Activated CD8-positive, alpha-beta memory T cell treated with anti-CD3 and anti-CD28 coated beads, Interleukin-2, amount 50 U/mL, for 4 hours (primary cell): ENCODE measurements at places on chromosomes 5 and 9.

- DNase-seq: no peak
These were observed 115.8 kb downstream of the ERCC6L2 start for GRCh38 chr9:95991326-95991725.

DNA sequence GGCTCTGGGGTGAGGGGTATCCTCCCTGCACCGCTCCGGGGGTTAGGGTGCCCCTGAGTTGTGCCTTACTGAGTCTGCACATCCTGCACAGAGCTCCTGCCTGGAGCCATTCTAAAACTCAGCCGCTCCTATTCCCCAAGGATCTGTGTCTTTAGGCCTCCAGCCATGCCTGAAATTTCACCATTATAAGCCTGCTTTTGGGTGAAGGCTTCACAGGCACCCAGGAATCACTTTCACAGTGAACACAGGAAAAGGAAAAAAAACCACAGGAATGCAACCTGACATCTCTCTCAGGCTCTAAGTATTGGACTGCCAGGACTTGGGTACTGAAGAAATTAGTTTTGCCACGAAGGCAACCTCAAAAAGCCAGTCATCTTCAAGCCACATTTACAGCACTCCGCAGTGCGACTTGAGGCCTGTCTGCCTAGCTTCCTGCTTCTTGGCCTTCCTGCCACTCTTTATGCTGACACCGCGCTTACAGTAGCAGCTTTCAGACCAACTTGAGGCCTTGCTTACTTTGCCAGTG, 30.9 kb downstream of the GALNT10 start:
- DNase-seq: peak; percentile 53

DNA sequence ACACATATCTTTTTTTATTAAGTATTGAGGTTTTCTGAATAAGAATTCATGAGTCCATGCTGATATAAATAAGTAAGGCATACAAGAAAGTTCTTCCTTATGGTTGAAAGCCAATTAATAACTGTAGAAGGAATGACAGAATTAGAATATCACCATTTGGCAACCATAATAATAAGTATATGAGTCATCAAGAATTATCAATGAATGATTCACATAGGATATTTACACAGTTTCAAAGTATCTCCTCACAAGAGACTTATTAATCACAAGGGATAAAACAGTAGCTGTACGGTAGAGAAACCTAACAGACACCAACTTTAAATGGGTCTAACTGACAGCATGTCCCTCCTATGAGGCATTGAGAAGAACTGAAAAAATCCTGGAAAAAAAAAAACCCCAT, 161.6 kb downstream of the NR3C1 start:
- DNase-seq: no peak

DNA sequence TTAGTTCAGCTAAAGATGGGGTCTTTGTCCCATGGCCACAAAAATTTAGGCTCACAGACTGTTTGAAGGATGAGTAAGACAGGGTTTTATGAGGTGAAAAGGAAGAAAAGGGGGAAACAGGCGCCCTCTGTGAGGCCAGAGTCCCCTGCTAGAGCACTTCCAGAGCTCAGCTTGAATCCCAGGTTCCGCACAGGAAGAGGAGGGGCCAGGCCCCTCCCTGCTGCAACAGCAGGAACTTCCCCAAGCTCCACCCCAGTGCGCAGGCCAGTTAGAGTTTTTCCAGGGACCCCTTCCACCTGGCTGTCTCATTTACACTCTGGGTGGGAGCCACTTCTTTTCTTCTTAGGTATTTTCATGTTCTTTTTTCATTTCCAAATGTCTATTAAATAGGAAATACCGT, 480.8 kb downstream of the PSAT1 start:
- DNase-seq: no peak

DNA sequence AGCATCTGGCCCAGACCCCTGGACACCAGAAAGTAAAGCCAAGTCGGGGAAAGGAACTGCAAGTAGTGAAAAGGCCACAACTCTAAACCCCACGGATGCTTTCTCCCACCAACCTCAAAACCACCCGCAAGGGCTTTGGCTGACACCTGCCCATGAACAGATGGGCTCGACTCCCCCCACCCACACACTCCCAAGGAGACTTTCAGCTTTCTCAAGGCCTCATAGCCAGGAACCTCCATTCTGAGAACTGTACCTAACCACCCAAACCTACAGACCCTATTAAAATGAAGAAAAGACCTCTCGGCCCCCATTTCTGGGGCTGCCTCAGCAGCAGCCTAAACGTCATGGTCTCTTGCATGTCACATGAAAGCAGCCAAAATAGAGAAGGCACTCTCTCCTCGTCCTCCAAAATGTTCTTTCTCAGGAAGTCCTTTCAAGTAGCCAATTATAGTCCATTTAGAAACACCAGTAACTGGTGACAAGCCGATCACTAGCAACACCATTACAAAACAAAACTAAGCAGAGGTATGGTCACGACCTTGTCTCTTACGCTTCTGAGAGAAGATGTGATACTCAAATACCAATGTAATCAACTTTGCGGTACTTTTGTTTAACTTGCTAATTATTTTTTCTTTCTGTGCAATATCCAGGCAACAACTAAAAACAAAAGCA, 2.9 kb downstream of the B4GALT1 start:
- DNase-seq: no peak

GRCh38 chr5:98905857-98906688, 22.7 kb downstream of the CHD1 start:
- no peak for DNase-seq

DNA sequence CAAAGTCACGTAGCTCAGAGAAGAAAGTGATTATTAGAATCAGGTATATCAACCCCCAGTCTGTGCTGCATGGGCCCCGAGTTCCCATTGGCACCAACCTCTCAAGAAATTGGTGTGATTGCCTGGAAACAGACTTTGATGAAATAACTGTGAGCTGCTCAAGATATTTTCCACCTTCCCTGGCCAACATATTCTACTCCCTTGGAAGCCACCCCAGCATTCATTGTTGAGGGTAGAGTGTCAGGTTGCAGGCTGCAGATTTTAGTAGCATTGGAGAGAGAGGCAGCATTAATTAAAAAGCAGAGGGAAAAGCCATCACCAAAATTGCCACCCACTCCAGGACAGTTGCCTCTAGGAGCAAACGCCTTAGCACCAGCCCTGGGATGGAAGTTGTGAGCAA, 154.2 kb upstream of the TNPO1 start:
- no peak for DNase-seq

DNA sequence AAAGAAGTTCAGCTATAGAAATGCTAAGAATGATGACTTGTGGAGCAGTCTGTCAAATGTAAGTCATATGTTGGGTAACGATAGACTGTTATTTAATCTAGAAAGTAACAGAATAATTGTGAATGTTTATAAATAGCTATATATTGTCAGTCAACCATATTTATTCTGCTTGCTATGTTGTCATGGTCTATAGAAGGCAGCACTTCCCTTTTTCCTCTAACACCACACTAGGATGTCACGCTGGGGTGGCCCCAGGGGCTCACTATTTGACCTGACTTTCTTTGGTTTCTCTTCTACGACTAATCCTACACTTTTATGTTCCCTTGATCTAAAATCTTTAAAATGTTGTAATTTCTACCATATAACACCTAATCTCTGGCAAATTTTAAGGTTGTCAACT, 20.5 kb downstream of the ERAP2 start:
- DNase-seq: peak; percentile 25

- DNase-seq: no peak
These were observed 54.4 kb upstream of the PIK3R1 start for GRCh38 chr5:68161156-68161555.

DNA sequence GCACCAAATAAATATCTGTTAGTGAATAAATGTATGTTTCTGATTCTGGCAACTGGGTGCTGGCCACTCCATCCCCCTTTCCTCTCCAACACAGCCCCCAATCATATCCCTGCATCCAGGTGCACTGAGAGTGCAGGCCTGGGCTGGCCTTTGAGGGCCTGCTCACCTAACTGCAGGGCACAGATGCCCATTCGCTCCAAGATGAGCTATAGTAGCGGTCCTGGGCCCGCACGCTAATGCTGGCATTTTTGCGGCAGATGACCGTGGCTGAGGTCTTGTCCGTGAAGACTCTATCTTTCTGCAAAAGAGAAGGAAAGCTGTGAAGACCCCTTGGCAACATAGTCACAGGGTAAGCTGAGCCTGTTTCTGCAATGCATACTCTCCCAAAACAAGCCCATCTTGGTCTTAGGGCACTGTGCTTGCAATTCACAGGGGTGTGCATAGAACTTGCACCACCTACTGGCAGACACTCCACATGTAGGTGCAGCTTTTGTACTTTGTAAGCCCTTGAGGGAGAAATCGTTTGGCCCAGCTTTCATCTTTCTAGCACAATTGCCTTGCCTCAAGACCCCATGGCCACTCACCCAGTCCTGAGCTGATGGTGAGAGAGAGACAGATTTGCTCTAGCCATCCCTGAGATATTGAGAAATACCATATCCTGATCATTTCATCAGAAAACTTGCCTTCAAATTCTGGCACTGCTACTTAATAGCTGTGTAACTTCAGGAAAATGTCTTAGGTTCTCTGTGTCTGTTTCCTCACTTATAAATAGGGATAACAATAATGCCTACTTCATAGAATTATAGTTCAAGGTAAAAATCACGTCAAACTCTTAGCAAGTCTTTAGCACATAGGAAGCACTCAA, 13.5 kb downstream of the IL12B start:
- DNase-seq: peak; percentile 45

- no peak for DNase-seq
These were observed 284.0 kb downstream of the TMEM38B start for GRCh38 chr9:105978336-105978735.

GRCh38 chr5:30592833-30593232, 600.7 kb upstream of the CDH6 start:
- no peak for DNase-seq

DNA sequence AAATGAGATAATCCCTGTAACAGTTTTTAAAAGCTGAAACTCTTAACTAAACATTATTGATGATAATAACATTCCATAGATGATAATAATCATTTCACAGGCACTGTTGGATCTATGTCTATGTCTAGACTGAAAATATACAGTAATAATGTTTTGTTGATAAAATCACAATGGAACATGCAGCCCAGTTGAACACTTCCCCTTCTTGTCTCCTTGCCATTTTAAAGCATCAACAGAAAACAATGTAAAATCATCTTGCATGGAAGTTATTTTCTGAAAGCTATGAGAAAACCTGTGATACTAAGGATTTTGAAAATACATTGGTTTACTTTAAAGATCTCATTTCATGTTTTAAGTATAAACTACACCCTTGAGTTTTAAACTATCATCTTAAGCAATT, 1.9 kb downstream of the GAPT start:
- no peak for DNase-seq

- no peak for DNase-seq
These were observed 38.7 kb downstream of the SLC28A3 start for GRCh38 chr9:84301851-84302250.

DNA sequence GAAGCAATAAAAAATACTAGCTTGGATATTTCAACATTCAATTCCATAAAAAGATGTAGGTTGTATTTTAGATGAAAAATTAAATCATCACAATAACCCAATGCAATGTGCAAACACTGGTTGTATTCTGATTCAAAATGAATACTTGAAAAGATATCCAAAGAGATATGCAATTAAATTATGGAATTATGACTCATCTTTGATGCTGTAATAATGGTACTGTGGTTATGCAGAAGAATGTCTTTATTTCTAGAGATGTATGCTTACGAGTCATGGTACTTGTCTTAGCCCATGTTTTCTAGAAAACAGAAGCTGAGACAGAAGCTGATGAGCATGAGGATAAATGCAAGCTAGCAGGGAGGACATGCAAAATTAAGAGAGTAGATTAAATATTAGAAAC, 1941.4 kb upstream of the NUDT12 start:
- no peak for DNase-seq

GRCh38 chr9:101387871-101388506, 3.2 kb upstream of the BAAT start:
- DNase-seq: no peak

DNA sequence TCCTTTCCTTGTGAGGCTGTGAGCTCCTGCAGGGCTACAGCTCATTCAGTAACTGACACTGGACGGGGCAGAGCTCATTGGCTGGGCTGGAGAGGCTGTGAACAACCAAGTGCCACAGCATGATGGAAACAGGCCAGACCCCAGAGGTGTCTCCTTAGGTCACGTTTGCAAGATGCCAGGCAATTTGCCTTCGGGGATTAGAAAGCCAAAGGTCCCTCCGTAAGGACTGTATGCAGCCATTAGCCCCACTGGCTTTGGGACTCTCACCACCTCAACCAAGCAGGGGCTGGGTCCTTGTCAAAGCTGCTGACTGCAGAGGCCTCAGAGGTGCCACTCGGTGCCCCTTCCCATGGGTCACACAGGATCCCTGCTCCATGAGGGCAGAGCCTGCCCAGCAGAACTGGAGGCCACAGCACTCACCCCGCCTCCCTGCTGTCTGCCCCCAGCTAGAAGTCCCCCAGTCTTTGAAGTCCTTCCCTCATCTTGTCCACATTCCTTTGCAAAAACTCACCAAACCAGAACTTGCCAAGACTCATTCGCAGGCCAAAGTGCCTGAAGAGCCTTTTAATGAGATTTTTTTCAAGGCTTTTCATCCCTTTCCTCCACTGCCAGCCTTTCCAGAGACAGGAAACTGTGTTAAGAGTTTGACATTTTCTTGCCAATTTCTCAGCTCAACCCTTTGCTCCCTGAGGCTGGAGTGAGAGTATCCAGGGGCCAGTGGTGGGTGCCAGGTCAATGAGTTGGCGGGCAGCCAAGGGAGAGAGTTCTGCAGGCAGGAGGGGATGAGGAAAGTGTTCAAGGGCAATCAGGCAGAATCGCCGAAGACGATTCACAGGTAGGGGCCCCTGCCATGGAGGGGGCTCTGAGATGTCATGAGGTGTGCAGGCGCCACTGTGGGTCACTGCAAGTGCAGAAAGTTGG, 39.7 kb upstream of the SLC25A51 start:
- DNase-seq: no peak

DNA sequence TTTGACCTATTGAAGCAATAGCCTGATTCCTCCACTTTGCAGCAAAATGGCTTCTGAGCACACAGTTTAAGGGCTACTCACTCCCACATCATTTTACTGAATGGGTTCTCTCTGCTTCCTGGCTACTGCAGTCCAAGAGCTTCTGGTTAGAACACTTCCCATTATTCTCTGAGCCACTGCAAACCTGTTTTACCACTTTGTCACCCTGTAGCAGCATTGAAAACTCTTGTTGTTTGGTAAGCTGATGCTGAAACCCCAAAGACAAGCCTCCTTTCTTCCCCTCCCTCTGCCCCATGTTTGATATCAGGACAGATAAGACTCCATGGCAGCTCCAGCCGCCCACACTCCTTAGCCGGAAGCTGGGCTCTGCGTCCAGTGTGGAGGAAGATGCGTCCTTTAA, 84.4 kb upstream of the RARS1 start:
- no peak for DNase-seq

GRCh38 chr5:13591621-13592020, 352.9 kb downstream of the DNAH5 start:
- no peak for DNase-seq
